Thymus (tissue), 14 donors: ENCODE measurements at places on chromosomes 2 and 18.

DNA sequence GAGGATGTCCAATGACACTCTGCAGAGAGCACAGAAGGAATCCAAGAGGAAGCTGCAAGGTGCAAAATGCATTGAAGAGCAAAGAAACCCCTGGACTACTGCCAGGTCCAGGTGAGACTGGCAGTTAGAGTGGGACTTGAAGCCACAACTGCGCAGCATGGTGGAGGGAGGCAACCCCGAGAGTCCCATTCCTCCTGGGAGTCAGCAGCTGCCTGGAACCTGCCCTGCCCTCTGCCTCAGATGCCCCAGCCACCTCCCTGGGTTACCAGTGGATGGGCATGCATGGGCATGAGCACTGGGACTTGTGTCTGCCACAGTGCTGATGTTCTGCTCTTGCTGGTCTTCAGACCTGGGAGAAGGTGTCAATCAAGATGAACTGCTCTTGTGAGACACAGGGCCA lies 43.2 kb downstream of the ANKMY1 start:
- peaks cover 5% of the 10 kb centered on the region for H3K27me3 ChIP-seq
- H3K27ac ChIP-seq: no peak overlapping the region
- H3K4me3 ChIP-seq: no peak overlapping the region
- no peak for DNase-seq

DNA sequence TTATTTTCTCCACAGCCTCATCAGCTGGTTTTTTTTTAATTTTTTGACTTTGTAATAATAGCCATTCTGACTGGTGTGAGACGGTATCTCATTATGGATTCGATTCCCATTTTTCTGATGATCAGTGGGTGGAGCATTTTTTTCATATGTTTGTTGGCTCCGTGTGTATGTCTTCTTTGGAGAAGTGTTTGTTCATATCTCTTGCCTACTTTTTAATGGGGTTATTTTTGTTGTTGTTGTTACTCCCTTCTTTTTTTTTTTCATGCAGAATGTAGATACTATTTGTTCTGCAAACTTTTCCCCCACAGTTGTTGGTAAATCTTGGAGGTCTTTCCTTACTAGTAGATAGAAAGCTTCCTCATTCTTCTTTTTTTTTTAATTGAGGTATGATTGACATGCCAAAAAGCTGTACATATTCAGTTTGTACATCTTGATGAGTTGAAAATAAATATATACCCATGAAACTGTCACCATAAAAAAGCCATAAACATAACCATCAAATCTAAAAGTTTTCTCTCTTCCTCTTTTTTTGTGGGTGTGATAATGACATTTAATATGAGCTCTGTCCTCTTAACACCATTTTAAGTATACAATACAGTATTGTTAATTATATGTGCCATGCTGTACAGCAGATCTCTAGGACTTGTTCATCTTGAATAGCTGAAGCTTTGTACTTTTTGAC lies 21.8 kb upstream of the NT5DC4 start:
- DNase-seq: no peak
- H3K36me3 ChIP-seq: no peaks in the 10 kb centered on the region
- H3K4me3 ChIP-seq: no peak overlapping the region
- H3K4me1 ChIP-seq: no peaks in the 10 kb centered on the region
- no peaks in the 10 kb centered on the region for H3K27me3 ChIP-seq

DNA sequence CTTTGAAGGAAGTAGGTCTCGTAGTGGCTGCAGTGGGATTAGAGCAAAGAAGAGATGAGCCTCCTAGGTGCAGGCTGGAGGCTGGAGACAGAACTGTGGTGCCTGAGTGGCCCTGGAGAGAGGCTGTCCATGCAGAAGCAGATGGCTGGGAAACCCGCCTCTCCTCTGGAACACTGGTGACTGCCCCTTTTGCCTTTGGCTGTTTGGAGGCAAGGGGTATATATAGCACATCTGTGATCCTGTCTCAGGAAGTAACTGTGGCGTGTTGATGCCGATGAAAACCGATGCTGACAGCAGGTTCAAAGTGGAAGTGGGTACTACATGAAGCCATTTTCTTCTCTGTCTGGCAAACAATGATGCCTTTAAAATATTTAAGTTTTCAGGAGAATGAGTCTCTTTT lies 43.5 kb downstream of the SLC9A2 start:
- H3K4me3 ChIP-seq: no peak overlapping the region
- no peaks in the 10 kb centered on the region for H3K27me3 ChIP-seq
- H3K27ac ChIP-seq: peak overlapping the region; percentile 87
- peak; percentile 65 for DNase-seq
- no peaks in the 10 kb centered on the region for H3K36me3 ChIP-seq

GRCh38 chr2:32404691-32405090 lies 47.9 kb downstream of the BIRC6 start:
- H3K4me3 ChIP-seq: no peak overlapping the region
- no peak for DNase-seq
- H3K27ac ChIP-seq: no peak overlapping the region
- H3K4me1 ChIP-seq: no peaks in the 10 kb centered on the region

- no peak for DNase-seq
- no peaks in the 10 kb centered on the region for H3K27me3 ChIP-seq
- H3K4me1 ChIP-seq: peaks cover 61% of the 10 kb centered on the region
- no peak overlapping the region for H3K27ac ChIP-seq
- no peak overlapping the region for H3K4me3 ChIP-seq
These were observed 18.0 kb upstream of the ACKR3 start for GRCh38 chr2:236551471-236552211.

- peaks cover 24% of the 10 kb centered on the region for H3K4me1 ChIP-seq
- peak overlapping the region; percentile 34 for H3K27ac ChIP-seq
- no peak for DNase-seq
- no peaks in the 10 kb centered on the region for H3K27me3 ChIP-seq
- peak overlapping the region; percentile 72 for H3K4me3 ChIP-seq
These were observed 1.3 kb downstream of the CEP68 start for GRCh38 chr2:65057391-65058052.

DNA sequence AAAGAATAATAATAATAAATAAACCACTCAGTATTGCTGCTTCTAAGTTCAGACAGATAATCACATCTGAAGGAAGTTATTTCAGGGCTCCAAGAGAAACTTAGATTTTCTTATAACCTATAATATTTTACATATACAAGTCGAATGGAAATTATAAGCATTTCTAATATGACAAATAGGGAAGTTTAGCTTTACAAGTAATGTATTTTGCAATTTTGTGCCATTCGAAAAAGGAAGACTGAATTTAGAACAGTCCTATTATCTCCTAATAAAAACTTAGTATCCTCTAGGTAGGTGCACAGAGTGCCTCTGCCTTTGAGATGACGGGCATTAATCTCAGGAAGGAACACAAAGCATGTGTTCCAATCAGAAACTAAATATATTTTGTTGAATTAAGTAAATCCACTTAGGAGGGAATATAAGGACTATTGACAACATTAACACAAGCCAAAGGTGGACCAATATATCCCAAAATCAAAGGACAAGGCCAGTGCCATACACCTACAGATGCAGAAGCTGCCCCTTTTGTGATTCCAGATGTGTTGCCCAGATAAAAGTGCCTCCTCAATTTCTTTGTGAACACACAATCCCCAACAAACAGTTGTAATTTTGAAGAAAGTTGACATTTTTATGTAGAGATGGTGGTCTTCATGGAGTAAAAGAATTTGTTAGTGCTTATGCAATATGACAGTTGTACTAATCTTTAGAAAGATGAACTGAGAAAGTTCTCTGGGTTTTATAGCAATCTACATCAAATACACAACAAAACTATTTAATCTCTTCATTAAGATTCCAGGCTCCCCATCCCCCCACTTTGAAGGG lies 36.6 kb downstream of the PTCD3 start:
- peaks cover 95% of the 10 kb centered on the region for H3K36me3 ChIP-seq
- H3K27me3 ChIP-seq: no peaks in the 10 kb centered on the region
- H3K4me3 ChIP-seq: no peak overlapping the region
- DNase-seq: no peak

DNA sequence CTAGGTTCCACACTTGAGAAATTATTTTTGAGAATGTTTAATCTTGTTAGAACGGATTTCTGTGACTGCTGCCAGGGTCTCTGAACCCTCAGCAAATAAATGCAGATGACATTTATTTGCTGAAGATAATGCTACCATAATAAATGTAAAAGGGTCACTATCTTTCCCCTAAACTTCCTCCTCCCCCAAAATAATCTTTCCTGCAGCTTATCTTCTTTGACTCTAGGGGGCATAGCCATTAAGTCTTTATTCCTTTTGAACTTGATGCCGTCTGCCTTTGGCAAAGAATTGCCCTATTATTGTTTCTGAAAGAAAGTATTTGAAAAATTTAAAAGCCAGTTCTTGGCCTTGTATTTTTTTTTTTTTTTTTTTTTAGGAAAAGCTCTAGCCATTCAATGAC lies 63.6 kb upstream of the ACSL3 start:
- H3K4me1 ChIP-seq: no peaks in the 10 kb centered on the region
- DNase-seq: no peak
- H3K4me3 ChIP-seq: no peak overlapping the region
- H3K27ac ChIP-seq: no peak overlapping the region

DNA sequence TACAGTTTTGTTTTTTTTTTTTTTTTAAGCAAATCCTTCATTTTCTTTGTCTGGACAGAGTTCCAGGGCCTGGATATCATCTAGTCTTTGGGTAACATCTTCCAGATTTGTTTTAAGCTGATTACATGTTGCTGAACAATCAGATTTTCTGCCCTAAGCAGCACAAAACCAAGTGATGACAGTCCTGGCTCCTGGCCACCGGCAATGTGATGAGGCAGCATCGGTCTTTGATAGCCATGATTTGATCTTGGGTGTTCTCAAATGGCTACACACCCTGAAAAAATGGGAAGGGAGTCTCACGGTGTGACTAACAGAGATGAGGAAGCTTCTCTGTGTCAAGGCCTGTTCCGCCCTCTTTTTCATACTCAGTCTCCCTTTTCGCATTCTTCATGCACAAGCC lies 708.6 kb upstream of the ZEB2 start:
- H3K27ac ChIP-seq: no peak overlapping the region
- DNase-seq: no peak
- no peaks in the 10 kb centered on the region for H3K27me3 ChIP-seq
- no peaks in the 10 kb centered on the region for H3K36me3 ChIP-seq
- no peak overlapping the region for H3K4me3 ChIP-seq

GRCh38 chr2:104872866-104873688 lies 19.2 kb downstream of the POU3F3 start:
- H3K4me3 ChIP-seq: peak overlapping the region; percentile 73
- H3K4me1 ChIP-seq: peaks cover 20% of the 10 kb centered on the region

GRCh38 chr18:70672581-70672980 lies 383.7 kb downstream of the SOCS6 start:
- DNase-seq: no peak
- H3K27ac ChIP-seq: peak overlapping the region; percentile 68
- no peaks in the 10 kb centered on the region for H3K27me3 ChIP-seq

GRCh38 chr2:179081954-179082353 lies 32.0 kb upstream of the CCDC141 start:
- no peak overlapping the region for H3K4me3 ChIP-seq
- no peaks in the 10 kb centered on the region for H3K4me1 ChIP-seq
- H3K36me3 ChIP-seq: no peaks in the 10 kb centered on the region
- H3K27me3 ChIP-seq: no peaks in the 10 kb centered on the region
- H3K27ac ChIP-seq: no peak overlapping the region
- DNase-seq: no peak
